Right renal pelvis (tissue), 4 donors: ENCODE measurements at places on chromosomes 6 and 20.

GRCh38 chr6:144824018-144824417 is 538.9 kb downstream of the UTRN start:
- DNase-seq: no peak

DNA sequence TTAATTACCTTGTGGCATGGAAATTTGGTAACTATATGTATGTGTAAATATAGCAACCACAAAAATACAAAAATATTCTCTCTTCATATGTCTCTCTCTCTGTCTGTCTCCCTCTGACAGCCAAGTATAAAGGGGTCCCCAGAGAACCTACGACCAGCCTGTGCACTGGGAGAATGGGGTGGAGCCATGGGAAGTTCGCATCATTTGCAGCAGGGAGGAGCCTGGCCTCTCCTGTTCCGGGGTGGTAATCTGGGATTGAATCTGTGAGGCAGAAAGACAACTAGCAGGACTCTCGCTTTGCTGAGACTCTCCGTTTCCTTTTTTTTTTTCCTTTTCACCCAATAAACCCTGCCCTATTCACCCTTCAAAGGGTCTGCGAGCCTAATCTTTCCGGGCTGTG is 1109.1 kb downstream of the HACE1 start:
- no peak for DNase-seq

DNA sequence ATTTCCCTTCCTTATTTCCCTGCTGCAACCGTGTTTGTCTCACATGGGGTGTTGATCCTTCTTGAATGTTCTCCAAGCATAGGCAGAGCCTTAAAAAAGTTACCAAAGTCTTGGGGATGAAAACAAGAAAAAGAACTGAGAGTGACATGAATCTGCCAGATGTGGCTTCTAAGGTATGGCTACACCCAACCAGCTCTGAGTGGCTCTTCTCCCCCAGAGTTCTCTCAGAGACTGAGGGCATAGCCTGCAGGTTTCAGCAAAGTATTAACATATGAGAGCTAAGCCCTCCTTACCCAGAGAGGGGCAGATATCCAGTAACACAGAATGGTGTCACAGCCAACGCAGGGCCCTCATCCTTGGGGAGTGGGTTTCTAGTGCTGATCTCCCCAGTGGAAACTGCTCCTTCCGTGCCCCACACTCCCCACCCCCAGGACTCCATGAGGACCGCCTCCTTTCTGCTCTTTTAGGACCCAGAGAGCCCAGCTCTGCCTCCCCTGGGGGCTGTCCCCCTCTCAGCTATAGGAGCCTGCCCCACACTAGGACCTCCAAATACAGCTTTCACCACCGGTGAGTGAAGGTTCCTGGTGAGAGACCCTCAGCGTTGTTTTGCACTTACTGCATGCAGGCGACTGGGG is 23.3 kb upstream of the SGK2 start:
- DNase-seq: no peak

GRCh38 chr6:102571236-102571908 is 1177.9 kb downstream of the GRIK2 start:
- DNase-seq: no peak
